ENCODE measurements at places on chromosomes 2 and 18.

GRCh38 chr2:165827921-165828276 lies 33.9 kb upstream of the GALNT3 start:
- no peak for DNase-seq

DNA sequence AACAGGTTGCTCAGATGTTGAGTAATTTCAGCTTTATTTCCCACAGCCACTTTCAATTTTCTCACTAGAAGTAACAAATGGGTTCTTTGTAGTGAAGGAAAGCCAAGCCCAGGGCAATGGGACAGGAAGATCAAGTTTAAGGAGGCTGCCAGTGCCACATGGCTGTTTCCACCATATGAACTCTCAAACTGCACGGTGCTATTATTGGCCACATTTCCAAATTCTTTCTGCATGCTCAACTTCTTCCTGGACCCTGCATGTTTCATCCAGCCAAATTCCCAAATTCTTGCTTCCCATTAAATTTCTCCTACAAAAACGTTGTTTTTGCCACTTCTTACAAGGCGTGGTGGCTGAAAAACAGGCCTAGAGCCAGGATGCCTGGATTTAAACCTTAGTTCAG lies 193.3 kb upstream of the SPHKAP start:
- no peak for DNase-seq

DNA sequence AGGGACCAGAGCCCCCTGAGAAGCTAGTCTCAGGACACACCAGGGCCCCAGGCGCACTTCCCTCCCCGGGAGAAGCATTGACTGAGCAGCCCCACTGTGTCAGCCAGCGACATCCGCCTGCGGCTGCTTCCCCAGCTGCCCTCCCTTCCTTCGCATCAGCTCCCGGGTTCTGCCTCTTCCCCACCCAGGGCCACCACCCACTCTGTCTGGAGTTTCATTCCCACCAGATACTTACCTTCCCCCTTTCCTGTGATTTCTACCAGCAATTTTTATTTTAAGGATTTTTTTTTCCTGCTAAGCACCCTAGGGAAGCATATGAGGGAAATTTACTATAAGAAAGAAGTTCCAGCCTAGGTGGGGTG lies 99.2 kb downstream of the SMAD7 start:
- DNase-seq, result no peak

DNA sequence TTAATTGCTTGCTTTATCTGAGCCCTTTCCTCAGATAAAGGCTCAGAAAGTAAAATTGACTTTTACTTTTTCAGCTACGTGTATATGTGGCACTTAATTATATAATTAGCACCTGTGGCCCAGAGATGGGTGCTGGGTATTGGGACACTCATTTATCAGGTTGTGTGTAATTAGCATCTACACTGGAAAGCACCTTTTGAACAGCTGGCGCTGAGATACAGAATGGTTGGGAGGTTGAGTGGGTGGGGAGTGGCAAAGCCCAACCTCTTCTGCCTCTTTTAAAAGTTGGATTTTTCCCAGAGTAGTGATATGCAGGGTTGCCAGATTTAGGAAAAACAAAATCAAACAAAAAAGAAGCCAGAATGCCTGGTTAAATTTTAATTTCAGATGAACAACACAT lies 23.9 kb downstream of the SPTBN1 start:
- no peak for DNase-seq

GRCh38 chr2:44389895-44390294 lies 28.1 kb downstream of the CAMKMT start:
- DNase-seq, result no peak

- DNase-seq, result no peak
Measured at GRCh38 chr2:200454927-200455801, 54.7 kb downstream of the KCTD18 start.

DNA sequence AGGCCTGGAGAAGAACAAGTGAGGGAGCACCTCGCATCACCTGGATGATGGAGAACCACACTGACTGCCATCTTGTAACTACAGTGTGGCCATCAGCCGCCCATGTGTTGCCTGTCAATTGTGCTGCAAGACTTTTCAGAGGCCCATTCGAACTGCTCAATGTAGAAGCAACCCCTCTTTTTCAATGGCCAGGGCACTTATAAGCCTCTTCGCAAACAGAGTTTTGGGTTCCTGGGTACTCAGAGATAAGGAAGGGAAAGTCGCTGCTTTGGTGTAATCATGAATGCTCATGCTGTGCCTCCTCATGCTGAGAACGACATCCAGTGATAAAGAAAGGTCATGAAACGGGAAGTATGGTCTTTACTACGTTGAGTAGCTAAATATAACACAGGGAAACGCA lies 143.9 kb upstream of the SLC39A10 start:
- no peak for DNase-seq

- peak; percentile 77 for DNase-seq
Measured at GRCh38 chr2:73823916-73824523, 4.7 kb upstream of the STAMBP start.

DNA sequence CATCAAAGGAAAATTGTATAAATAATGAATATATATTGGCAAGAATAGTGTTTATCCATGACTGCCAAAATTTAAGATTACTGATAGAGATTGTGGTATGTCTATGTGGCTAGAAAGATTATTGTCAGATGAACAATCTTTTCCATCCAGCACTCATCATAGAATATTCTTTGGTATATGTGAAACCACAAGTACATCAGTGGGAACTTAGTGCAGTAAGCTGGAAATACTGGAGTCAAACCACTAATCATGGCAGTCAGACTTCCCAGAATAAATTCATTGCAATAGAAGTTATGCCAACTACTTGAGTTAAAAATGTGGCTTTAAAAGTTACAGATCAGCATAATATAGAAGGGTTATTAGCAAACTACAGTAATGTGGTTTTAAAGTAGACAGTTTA lies 310.3 kb downstream of the GULP1 start:
- no peak for DNase-seq

- no peak for DNase-seq
Measured at GRCh38 chr2:220568296-220568695, 940.9 kb downstream of the SLC4A3 start.

DNA sequence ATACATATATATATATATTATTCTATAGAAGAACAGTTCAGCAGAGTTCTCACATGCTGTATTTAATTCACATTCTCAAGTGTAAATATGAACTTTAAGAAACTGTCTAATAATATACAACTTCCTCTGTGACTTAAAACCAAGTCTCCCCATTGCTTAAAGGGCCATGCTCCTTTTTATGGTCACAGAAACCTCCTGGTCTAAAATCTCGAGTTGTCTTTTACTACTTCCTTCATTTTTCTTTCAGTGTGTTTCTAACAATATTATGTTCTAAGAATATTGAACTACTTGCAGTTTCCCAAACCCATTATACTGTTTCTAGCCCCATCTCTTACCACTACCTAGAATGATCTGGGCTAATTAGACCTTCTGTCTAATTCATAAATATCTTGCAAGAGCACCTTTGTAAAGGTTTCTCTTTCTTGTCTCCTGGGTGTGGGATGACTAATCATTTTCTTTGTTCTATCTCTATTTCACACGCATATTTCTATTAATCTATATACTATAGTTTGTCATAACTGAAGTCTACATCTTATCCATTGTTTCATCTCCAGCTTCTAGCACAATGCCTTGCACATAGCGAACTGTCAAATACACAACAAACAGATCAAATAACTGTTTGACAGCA lies 48.8 kb downstream of the ERBB4 start:
- DNase-seq, result no peak

GRCh38 chr18:24421831-24422230 lies 4.6 kb upstream of the IMPACT start:
- no peak for DNase-seq

DNA sequence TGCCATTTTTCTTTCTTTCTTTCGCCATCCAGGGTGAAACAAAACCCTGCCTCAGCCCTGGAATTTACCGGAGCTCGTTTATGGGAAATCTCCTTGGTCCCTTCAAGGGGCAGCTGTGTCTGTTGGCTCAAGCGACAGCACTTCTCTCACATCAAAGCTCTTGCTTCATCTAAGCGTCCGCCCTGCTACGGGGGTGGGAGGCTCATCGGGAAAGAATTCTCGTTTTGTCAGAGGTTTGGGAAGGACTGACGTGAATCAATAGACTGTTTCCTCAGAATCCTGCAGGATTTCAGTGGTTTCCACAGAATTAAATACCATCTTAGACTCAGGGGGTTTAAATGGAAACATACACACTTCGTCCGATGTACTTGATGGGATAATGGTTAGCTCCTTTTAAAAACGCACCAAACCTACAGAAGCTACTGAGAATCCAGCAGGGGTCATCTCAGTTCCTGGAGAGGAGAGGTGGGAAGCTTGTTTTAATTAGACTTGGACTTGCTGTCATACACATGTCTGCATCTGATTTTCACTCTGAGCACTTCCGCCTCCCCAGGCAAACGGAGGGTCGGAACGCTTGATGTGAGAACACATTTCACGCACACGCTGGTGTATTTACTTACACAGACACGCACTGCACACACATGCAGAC lies 91.6 kb downstream of the ASB1 start:
- no peak for DNase-seq

DNA sequence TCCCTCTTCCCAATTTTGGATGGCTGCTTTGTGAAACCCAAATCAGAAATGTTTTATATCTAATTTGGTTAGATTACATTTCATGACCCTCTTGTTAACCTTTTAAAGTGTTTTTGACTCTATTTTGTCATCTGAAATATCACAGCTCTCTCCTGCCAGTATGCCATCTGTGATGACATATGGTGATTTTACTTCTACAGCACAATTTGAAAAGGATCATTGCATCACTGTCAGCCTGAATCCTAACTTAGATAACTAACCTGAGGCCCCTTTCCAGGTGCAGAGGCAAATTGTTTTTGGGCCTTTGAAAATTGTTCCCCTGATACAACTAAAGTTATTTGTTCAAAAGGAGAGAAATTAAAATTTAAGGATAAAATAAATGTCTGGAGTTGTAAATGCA lies 1023.4 kb upstream of the LRRTM1 start:
- no peak for DNase-seq

- DNase-seq, result no peak
Measured at GRCh38 chr2:158460632-158461297, 4.0 kb downstream of the PKP4 start.

GRCh38 chr2:188146888-188147287 lies 144.8 kb upstream of the GULP1 start:
- DNase-seq, result no peak

DNA sequence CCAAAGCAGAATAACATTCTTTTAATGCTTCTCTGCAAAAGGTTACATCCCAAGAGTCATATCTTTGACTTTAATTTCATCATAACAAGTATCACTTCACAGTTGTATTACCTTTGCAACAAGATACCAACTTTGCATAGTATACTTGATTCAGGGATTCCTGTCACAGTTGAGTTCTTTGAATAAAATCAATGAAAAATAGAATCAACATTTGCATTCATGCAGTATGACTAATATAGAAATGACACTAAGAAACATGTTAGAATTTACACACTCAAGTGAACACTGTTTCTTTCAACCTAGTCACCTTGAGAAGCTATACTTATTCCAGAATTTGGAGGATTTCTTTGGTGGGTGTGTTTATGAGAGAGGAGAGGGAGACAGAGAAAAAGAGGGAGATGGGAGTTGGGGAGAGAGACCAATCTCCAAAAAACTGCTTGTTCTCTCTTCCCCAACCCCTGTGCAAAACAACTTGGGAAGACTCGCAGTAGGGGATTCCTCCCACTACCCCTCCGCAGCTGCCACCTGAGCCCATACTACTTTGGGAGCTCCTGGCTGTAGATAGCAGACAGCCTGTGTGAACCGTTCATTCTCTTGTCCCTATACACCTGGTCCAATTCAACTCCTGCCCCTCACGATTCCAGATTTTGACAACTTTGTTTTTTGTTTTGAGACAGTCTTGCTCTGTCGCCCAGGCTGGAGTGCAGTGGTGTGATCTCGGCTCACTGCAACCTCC lies 57.7 kb downstream of the PELI1 start:
- no peak for DNase-seq

GRCh38 chr2:163802284-163802683 lies 66.5 kb upstream of the FIGN start:
- no peak for DNase-seq

GRCh38 chr2:177393203-177393755 lies 706 bp downstream of the AGPS start:
- DNase-seq, result no peak

DNA sequence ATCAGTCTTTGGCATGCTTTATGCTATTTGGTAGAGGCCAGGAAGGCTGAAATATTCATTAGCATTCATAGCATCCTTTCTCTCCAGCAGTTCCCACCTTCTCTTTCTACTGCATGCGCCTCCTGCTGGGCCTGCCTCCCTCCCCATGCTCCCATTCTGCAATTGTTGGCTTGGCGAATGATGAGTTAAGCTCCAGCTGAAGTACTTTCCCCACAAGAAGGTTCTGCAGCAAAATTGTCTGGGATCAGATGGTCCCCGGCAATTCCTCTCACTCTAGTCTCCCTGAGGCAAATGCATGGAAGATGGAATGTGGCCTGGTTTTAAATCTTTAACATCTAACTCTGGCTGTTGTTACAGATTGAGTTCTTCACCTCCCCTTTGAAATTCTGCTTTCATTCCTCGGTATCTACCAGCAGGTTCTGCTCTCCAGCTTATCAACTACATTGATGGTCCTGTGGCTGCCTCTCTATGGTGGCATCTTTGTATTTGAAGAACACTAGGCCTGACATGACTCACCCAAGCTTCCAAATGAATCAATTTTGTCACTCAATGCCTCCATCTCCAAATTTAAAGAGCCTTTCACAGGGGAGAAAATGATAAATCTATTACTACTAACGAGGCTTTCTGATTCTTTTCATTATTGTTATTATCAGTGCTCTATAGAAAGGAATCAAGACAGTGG lies 55.9 kb downstream of the KCTD18 start:
- no peak for DNase-seq

DNA sequence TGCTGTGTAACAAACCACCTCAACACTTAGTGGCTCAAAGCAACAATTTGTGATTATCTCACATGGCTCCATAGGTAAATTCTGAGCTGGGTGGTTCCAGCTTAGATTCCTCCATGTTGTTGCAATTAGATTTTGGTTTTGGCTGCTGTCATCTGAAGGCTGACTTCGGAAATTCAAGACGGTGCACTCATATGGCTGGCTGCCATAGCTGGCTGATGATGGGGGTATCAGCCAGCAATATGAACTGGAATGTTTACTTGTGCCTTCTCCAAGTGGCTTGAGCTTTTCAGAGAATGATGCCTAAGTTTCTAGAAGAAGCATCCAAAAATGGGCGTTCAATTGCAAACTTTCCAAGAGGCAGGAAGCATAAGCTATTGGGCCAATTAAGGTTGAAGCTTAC lies 213.1 kb downstream of the GCA start:
- DNase-seq, result no peak

- DNase-seq, result peak; percentile 79
Measured at GRCh38 chr2:157898591-157898996, 22.5 kb upstream of the ACVR1 start.

DNA sequence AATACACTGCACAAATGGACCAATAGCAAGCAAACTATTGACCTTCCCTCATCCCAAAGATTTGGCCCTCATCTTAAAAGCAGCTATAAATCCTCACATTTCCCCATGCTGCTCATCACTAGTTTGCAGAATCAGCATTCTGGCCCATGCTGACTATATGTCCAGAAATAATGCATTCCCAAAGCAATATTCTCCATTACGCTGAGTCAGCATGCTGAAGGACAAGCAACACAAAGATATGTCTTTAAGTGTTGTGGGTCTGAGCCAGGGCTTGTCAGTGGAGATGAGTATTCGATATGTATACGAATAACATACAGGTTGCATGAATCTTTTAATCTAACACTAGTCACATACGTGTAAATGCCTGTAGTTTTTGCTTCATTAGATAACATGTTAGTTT lies 1045.0 kb upstream of the DDX18 start:
- no peak for DNase-seq

GRCh38 chr2:5933669-5934068 lies 241.5 kb downstream of the SOX11 start:
- DNase-seq, result no peak
